ENCODE measurements at places on chromosomes 7 and 10.
A peak's percentile ranks its signal among the peaks of the same experiment; 100 is the strongest.

DNA sequence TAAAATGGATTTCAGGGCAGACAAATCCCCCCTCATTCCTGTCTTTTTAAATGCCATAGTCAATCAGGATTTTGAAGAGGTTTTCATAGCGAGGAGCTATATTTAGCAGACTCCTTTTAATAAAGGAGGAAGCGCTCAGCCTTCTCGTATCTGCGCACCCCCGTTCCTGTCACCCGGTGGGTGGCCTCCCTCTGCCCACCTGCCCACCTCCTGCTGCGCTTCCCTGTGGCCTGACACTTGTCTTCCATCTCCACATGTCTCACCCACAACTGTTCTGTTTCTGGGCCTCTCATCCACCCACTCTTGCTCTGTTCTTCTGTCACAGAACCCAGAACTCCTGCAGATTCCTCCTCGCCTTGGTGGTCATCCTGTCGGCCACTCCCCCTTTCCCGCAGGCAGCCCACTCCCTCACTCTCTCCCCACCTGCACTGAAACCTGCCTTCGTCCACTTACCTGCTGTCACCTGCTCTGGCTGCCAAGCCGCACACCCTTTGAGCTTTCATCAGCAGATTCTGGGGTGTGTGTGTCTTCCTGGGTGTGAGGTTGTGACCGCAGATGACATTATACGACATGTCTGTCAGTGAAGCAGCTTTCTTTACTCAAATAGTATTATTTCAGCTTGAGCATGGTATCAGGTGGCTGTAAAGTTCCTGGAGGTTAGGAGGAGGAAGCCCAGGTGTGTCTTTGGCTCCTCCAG is 163.5 kb upstream of the AGK start:
- no peak for DNase-seq

DNA sequence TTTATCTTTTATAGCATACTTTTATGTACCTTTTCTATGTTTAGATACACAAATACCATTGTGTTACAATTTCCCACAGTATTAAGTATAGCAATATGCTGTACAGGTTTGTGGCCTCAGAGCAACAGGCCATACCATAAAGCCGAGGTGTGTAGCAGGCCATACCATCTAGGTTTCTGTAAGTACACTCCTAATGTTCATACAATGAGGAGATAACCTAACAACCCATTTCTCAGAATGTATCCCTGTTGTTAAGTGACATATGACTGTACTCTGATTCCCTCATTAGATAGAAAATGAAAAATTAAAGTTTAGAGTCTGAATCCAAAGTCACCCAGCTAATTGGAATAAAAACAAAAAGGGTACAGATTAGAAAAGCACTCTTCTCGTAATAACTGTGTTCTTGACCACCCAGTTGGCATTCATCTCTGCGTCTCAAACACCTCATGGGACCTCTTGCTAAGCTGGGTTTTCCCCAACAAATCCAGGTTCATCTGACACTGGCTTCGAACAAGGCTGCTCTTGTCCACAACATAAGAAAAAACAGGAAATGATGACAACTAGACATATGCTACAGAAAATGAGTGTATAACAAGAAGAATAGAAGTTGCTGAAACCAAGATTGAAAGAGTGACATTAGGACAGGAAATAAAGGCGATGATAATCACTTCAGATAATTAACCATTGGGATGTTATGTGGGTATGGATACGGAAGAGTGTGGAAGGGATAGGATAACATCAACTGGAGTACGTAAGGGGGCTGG is 1.4 kb downstream of the NDUFB8 start:
- no peak for DNase-seq

DNA sequence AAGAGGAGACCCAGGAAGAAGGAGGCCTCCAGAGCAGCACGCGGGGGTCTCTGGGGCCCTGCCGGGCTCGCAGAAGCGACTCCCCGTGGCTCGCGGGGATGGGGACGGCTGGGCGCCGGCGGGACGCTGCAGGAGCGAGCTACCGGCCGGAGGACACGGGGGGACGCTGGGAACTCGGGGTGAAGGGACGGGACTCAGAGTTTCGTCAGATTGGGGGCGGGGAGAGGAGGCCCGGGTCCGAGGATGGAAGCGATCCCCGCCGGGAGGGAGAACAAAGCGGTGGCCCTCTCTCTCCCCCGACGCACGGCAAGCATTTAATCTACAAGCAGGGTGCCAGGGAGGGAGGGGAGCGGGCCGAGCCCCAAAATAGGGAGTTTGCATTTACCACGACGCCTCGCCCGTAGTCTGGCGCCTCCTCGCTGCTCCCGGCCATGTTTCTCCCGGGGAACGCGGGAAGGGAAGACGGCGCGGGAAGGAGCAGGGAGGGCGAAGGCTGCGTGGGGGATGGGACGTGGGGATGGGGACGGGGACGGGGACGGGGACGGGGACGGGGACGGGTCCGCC is at the start of gene PRTFDC1:
TSS of gene PRTFDC1 (minus strand) at position 464 of the 564 bp plus-strand sequence. CDS start at position 433, 31 bp downstream.
- DNase-seq, result peak; percentile 77

DNA sequence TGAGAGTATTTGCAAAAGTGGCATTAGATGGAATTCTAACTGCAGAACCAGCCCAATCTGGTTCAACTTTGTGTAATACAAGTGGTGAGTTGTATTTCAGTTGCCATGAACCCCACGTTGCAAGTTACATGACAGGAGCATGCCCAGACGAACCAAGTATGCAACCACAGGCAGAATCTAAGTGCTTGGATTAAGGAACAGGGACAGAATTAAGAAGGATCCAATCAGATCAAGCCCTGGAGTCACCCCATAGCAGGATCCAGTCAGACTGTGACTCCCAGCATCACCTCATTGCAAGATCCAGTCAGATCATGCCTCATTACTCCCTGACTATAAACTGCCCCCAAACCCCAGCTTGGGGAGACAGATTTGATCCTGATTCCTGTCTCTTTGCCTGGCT is 388.7 kb upstream of the NRP1 start:
- no peak for DNase-seq

DNA sequence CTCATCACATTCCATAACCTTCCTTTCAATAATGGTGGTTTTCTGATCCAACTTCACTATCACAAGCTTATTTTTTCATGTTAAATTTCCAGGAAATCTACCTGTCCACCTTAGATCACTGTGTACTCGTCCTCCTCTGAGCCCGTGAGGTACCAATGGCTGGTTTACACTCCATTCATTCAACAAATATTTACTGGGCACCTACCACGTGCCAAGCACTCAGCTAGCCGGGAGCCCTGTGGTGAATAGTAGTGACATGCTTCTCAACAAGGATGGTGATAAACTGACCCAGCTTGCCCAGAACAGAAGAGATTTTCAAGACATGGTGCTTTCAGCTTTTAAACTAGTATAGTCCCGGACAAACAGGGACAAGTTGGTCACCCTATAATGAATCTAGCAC is 98.2 kb downstream of the FAM204A start:
- no peak for DNase-seq

- no peak for DNase-seq
Measured at GRCh38 chr10:1249142-1249920, 193.1 kb downstream of the WDR37 start.

GRCh38 chr10:108327706-108328105 is 1163.2 kb upstream of the SORCS1 start:
- DNase-seq, result no peak

- DNase-seq, result no peak
Measured at GRCh38 chr7:33814400-33814799, 90.9 kb upstream of the BMPER start.

GRCh38 chr7:81846398-81846797 is 76.6 kb upstream of the HGF start:
- peak; percentile 18 for DNase-seq

- DNase-seq, result no peak
Measured at GRCh38 chr10:4046030-4046429, 261.0 kb upstream of the KLF6 start.

DNA sequence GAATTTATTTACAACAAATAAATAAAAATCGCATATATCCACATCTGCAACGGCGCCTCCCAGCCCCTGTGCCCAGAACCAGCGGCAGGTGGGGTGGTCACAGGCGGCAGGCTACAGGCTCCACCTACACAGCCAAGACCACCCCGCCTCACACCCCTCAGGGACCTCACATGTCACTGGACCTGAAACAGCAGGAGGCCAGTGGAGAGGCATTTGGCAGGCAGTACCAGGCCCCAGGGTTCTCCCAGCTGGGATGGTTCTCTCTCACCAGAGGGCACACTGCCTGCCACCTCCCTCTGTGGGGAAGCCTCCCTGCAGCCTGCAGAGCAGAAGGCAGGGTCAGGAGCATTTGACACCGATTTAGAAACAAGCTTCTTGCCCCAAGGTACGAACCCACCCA is 81.5 kb downstream of the MAD1L1 start:
- no peak for DNase-seq

DNA sequence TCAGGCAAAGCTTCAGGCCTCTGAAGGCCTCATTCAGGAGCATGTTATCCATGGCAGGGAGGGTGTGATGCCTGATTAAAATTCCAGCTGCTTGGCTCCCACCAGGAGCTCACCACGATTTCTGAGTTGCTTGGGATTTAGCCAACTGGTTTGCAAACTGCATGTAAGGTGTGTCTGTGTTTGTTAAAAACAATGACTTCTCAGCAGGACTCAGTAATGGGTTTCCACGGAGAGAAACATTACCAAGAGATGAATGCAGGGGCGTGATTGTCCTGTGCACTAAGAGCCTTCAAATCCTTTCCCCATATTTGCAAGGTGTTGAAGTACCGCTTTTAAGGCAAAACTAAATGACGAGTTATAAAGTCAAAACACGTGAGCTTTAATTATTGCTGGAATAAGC is 88.8 kb upstream of the BTBD16 start:
- no peak for DNase-seq

- peak; percentile 28 for DNase-seq
Measured at GRCh38 chr10:91672021-91672608, 39.2 kb upstream of the PPP1R3C start.

- DNase-seq, result no peak
Measured at GRCh38 chr10:106942035-106942662, 222.4 kb downstream of the SORCS1 start.

GRCh38 chr7:83769407-83769806 is 120.5 kb upstream of the SEMA3E start:
- DNase-seq, result no peak

DNA sequence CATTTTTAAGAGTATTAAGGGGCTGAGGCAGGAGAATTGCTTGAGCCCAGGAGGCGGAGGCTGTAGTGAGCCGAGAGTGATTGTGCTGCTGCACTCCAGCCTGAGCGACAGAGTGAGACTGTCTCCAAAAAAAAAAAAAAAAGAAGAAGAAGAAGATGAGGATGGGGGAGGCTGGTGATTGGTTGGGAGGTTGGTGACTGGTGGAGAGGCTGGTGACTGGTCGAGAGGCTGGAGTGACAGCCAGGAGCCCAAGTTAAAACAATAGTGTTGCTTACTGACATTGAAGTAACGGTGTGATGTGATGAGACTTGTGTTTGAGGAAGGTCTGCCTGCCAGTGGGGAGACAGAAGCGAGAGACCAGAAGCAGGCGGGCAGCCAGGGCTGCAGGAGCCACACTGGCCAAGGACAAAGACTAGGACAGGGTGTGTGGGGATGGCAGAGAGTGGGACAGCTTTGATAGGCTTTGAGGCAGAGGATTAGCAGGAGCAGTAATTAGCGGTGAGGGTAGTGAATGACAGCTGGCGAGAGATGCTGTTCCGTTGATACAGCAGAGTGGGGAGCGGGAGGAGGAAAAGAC is 4.9 kb downstream of the SRRT start:
- no peak for DNase-seq

- DNase-seq, result no peak
Measured at GRCh38 chr10:23457632-23458417, 18.9 kb downstream of the OTUD1 start.

- DNase-seq, result no peak
Measured at GRCh38 chr10:43640603-43641002, 8.1 kb downstream of the ZNF32 start.

- peak; percentile 68 for DNase-seq
Measured at GRCh38 chr10:58721601-58722281, 209.1 kb downstream of the BICC1 start.

- no peak for DNase-seq
Measured at GRCh38 chr10:30984563-30985328, 46.9 kb downstream of the ZNF438 start.

- no peak for DNase-seq
Measured at GRCh38 chr10:7789390-7789789, 1.4 kb downstream of the ATP5F1C start.

GRCh38 chr10:94777886-94778458 is 15.5 kb downstream of the CYP2C19 start:
- DNase-seq, result no peak

GRCh38 chr10:102131286-102132170 is 1.3 kb upstream of the PPRC1 start:
- no peak for DNase-seq

DNA sequence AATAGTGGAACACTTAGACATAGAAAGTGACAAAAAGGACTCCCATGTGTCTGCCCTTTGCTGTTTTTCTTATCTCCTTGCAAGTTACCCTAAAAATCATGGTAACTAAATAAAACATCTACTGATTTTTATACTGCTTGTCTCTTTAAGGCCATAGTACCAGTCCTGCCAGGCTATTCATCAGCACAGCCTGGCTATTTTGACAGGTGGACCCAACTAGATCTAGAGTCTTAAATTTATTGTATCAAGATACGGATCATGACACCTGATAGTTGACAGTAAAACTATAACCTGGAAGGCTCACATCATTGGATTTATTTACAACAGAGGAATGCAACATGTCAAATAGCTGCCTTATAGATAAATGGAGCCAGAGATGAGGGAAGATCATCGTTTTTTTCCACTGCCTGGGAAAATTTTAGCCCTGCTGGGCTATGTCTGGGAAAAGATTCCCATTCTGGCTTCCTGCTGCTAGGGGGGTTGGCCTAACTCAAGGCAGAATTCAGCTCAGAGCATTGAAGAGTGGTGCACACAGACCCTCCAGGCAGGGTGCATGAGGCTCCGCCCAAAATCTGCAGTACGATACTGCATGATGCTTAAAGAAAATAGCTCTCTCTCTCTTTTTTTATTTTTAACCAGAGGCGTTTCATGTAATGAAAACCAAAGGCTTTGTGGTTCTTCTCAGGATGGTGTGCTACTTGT is 292.0 kb upstream of the FZD8 start:
- no peak for DNase-seq

DNA sequence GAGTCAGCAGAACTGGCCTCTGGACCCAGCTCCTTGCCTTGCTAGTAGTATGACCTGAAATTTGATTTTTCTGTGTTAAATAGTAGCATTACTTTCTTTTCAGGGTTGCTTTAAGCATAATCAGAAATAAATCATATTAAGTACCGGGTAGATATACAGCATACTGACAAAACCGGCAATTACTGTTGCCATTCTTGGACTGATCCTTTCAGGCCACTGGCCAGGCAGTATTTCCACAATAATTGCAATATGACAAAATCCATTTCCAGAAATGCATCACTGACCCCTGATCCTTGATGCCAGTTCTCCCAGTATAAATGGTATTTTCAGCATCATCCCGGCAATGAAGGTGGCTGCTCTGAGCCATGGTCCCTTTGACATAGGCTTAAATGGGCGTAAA is 6.9 kb downstream of the LRIT1 start:
- DNase-seq, result no peak
